IPS DF 19.7 (cell line): ENCODE measurements at places on chromosomes 1 and 21.

GRCh38 chr1:109931189-109931731 lies 20.6 kb downstream of the CSF1 start:
- peak; percentile 85 for DNase-seq

DNA sequence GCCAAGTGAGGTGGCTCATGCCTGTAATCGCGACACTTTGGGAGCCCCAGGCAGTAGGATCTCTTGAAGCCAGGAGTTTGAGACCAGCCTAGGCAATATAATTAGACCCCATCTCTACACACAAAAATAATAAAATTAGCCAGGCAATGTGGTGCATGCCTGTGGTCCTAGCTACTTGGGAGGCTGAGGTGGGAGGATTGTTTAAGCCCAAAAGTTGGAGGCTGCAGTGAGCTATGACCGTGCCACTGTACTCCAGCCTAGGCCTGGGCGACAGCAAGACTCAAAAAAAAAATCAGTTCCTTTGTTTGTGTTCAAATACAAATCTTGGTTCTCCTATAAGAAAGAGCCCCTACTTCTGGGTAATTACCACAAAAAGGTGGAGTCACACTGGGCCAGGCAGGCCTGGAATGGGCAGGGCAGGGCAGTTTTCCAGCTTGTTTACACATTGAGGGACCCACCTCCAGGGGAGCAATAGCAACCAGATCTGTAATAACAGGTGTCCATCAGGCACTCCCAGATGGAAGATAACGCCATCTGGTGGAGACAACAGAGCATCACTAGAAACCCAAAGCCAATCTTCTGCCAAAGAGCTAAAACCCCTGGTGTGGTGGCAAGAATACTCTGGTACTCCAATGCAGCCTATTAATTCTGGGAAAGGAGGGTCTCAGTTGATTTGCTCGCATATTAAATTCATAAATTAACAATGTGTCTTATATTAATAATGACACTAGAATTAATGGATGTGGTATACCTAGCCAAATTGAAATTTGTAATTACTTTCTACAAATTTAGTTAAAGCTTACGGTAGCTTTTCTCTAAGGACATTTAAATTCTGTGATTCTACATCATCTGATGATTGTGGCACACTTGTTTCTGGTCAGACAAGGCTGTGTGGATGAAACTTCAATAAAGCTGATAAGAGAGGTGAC lies 13.2 kb downstream of the PPP1R15B start:
- peak; percentile 87 for DNase-seq

DNA sequence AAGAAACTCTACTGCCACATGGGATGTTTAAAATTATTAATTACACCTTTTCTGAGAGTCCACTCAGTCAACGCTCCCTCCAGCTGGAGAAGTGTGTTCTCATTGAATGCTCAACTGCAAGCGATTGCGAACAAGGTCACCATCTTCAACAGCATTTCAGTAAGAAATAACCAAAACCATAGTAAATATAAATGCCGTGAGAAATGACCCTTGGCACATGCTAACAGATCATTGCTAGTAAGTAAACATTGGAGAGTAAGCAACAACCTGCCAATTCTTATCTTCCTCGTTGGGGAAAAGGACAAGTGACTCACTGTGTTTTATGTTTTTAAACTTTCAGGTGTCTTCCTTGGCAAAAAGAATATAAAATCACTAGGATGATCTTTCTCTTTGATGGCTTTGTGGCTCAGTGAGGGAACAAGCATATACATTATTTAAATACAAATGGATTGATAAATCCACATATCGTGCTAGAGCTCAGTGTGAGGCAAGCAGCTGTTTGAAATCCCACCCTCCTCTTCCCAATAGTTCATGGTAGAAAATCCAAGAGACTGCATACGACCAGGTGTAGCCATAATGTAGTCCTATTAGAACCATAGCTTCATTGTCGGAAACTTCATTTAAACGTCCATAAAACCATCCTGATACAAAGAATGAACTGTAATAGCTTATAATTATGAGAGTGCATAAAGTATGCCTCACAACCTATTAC lies 214.6 kb downstream of the GRIK1 start:
- no peak for DNase-seq

GRCh38 chr1:207821464-207822045 lies 69.7 kb downstream of the CD46 start:
- no peak for DNase-seq
